ENCODE measurements at places on chromosomes 12 and 14.
A peak's percentile ranks its signal among the peaks of the same experiment; 100 is the strongest.

DNA sequence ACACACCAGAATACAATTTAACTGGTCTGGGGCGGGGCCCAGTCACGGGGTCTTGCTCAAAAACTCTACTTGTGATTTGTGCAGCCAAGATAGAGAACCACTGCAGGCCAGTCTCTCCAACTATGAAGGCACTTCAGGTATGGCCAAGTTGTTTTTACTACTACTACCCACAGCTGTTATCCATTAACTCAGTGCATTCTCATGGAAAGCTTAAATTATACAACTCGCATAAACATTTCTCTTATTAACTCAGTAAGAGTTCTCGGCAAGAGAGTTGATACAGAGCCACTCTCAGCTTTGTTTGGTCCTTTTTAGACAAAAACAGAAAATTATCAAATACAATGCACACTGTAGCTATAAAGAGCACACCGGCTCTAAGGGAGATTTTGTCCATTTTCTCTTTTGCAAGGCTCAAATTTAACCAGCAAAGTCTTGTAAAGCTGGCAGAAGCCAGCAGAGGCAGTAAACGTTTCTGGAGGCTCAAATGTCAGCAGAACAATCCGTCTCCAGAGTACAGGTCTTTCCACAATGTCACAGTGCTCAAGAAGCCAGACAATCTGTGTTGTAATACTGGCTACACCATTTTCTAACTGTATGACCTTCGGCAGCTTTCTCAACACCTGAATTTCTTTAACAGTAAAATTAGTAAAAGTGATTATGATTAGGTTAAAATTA lies 85.9 kb downstream of the PTGER2 start:
- peaks cover 5% of the 10 kb centered on the region for H3K4me1 ChIP-seq
- H3K27me3 ChIP-seq: no peaks in the 10 kb centered on the region
- no peak for DNase-seq
- no peak overlapping the region for H3K4me3 ChIP-seq
- H3K36me3 ChIP-seq: no peaks in the 10 kb centered on the region

DNA sequence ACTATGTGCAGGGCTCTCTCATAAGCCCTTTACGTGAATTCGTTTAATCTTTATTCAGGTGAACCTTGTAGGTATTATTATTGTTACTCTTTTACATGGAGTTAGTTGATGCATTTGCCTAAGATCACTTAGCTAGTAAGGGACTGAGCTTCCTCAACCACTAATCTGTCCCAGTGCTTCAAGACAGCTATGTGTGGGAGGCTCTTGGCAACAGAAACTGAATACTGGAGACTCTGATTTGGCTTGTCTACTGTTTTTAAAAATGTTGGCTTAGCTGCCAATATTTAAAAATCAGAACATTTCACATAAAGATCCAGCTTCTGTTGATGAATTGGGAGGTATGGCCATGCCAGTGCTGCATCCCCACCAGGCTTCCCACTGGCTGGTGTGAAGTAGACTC lies 6.8 kb downstream of the KNTC1 start:
- no peak overlapping the region for H3K27ac ChIP-seq
- peaks cover 4% of the 10 kb centered on the region for H3K4me1 ChIP-seq
- DNase-seq: no peak
- no peaks in the 10 kb centered on the region for H3K27me3 ChIP-seq
- H3K36me3 ChIP-seq: no peaks in the 10 kb centered on the region

DNA sequence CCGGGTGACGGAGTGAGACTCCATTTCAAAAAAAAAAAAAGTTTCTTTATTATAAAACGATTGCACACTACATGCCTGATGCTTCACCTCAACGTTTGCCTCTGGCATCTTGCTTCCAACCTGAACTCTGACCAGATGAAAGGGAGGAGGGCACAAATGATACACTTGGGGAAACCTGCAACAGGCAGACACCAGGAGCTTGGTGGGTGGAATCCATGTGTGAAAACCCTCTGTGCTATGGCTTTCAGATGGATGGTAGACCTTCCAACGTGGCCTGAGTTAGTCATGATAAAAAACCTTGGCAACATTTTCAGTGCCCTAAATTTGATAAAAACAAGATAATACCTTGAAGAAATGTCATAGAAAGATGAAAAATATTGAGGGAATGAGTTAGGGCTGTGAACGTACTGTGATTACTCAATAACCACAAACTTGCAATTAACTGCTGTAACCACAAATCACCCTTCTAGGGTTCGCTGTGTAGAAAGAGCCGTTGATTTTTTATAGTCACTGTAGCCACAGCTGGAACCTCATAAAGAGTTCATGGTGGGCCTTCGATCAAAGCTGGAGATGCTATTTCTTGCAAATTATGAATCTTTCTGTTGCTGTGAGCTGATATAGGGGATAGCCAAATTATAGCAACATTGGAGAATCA lies 26.1 kb upstream of the GZMB start:
- H3K27me3 ChIP-seq: no peaks in the 10 kb centered on the region
- no peak for DNase-seq
- H3K4me1 ChIP-seq: no peaks in the 10 kb centered on the region
- H3K4me3 ChIP-seq: no peak overlapping the region
- H3K36me3 ChIP-seq: no peaks in the 10 kb centered on the region
- H3K27ac ChIP-seq: no peak overlapping the region

GRCh38 chr12:49922349-49923034 lies 18.8 kb upstream of the FAIM2 start:
- peak; percentile 27 for DNase-seq
- H3K4me1 ChIP-seq: peaks cover 10% of the 10 kb centered on the region
- no peak overlapping the region for H3K27ac ChIP-seq
- no peaks in the 10 kb centered on the region for H3K27me3 ChIP-seq
- no peak overlapping the region for H3K4me3 ChIP-seq
